ENCODE measurements at places on chromosomes 12 and 14.

- DNase-seq: no peak
These were observed 508 bp upstream of the KCNH5 start for GRCh38 chr14:63045612-63046320.

DNA sequence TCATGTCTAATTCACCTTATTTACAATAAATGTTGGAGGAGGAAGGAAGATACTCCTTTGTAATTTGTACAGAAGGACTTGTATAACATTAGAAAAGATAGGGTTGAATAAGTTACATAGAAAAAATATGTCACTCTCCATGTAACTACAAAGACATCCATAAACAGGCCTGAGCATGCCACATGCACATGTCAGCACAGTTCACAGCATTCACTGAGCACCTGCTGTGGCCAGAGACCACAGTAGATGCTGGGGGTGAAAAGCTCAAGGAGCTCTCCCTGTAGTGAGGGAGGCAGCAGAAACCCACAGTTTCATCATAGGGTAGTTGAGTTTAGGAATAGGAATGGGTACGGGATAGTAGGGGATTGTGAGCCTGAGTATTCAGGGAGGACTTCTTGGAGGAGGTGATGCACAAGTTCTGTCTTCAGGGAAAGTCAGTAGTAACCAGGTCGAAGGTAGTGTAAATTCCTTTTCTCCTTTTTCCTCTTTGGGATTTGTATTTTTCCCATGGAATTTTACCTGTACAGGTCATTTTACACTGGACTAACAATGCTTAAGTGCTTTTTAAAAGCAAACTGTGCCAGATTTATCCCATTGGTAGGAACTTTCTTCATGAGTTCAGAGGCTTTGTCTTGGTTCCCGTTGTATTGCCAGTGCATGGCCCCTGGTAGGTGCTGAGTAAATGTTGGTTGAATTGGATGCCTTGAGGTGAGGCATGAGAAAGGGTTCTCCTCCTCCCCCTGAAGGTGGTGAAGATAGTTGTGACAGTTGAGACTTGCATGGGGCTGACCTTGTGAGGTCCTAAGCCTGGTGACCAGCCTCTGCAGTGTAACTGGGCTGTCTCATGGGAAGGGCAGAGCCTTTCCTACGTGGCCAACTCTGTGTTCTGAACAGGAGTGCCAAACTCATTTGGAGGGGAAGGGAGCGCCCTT is 20.2 kb downstream of the PRKCH start:
- no peak for DNase-seq

DNA sequence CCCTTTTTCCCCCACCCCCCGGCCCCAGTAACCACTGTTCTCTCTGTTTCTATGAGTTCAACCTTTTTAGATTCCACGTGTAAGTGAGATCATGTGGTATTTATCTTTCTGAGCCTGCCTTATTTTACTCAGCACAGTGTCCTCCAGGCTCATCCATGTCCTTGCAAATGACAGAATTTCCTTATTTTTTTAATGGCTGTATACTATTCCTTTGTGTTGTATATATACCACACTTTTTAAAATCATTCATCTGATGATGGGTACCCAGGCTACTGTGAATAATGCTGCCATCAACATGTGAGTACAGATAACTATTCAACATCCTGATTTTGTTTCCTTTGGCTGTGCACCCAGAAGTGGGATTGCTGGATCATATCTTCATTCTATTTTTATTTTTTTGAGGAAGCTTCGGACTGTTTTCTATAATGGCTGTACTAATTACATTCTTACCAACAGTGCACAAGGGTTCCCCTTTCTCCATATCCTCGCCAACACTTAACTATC is 54.7 kb downstream of the DDX51 start:
- DNase-seq: no peak

GRCh38 chr12:39272871-39273655 is 169.9 kb downstream of the KIF21A start:
- DNase-seq: peak; percentile 3

DNA sequence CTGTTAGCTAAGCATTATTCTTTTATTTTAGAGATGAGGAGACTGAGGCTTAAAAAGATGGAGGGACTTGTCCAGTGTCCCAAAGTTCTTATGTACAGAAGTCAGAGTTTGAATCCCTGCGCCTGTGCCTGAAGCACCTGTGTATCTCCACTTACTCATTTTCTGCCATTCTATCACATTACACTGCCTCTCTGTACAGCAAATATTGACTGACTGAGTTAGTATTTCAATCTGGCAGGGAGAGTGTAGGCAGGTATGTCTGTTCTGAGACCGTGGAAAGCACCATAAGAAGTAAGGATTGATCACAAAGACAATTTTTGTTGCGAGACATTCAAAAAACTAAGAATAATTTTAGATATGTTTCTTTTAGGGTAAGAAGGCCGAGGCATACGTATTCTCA is 162.7 kb downstream of the KITLG start:
- no peak for DNase-seq

GRCh38 chr14:100674897-100675619 is 51.6 kb upstream of the DLK1 start:
- no peak for DNase-seq

- no peak for DNase-seq
These were observed 4.7 kb downstream of the MTERF2 start for GRCh38 chr12:106982229-106982628.

GRCh38 chr12:117521867-117522266 is 160.4 kb upstream of the NOS1 start:
- DNase-seq: no peak

DNA sequence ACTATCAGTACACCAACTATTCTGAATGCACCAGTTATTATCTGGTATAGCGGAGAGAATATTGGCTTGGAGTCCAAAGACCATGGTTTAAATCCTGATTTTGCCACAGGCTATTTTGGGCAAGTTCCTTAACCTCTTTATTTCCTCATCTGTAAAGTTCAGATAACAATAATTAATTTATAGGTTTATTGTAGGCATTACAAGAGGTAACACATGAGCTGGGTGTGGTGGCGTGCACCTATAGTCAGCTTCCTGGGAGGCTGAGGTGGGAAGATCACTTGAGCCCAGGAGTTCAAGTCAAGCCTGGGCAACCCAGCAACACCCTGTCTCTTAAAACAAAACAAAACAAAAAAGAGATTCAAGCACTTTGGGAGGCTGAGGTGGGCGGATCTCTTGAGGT is 23.1 kb downstream of the PHLDA1 start:
- no peak for DNase-seq

DNA sequence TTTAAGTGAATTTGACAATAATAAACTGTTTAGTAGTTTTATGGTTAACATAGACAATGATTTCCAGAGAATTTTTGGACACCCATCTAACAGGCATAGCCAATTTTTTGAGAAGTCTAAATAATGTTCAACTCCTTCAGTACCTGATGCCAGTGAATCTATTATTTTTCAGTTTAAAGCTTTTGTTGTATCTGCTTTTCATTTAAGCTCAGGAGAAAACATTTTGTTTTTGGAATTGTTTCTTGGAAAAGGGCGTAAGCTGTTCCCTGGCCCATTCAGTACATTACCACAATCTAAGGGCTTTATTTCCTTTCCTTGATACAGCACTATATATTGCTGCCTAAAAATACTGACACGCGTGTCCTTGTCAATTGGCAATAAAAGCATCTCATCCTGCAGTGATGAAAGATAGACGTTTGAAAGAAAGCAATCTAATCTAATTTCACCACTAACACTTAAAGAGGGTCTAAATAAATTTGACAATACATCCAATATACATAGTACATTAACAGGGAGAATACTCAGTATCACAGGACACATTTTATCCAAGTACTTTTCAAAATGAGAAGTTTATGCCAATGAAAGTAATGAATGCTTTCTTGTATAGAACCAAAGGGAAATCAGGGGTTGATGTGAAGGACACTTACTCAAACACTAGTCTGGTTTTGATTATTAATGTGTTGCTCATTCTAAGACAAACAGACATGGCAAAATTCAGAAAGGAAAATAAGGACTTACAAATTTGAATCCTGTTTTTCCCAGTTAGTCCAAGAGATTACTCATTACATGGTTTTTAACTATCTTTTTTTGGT is 104.2 kb upstream of the LGR5 start:
- DNase-seq: no peak

GRCh38 chr12:114218136-114218535 is 187.8 kb downstream of the TBX5 start:
- DNase-seq: no peak

DNA sequence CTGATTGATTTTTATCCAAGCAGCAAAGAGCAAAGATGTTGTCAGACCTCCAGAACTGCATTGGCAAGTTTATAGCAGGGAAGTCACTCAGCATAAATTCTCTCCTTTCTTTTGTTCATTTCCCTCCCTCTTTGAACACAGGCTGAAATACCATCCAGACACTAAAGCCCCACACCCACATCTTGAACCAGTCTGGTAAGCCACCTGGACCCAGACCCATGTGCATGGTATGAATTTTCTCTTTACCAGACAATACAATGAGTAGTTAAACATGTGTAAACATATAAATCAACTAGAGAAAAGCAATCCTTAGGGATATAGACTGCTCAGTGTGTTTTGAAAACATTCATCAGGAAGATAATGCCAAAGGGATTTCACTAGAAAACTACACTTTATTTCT is 488.3 kb upstream of the FLRT2 start:
- no peak for DNase-seq

DNA sequence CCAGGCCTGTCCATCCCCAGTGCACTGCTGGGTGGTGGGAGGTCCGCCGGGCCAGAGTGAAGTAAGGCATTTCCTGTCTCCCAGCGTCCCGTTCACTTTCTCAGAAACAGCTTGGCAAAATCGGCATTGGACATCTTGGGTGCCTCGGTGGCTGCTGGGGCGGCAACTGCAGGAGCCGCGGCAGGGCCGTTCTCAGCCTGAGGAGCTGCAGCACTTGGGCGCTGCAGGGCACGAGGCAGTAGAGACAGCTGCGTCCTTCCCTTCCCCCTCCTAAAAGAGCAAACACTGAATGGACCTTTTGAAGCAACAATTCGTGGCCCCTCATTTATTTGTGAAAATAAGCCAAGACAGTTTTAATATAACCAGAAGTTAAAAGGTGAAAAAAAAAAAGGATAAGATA is 8.3 kb downstream of the FICD start:
- no peak for DNase-seq

DNA sequence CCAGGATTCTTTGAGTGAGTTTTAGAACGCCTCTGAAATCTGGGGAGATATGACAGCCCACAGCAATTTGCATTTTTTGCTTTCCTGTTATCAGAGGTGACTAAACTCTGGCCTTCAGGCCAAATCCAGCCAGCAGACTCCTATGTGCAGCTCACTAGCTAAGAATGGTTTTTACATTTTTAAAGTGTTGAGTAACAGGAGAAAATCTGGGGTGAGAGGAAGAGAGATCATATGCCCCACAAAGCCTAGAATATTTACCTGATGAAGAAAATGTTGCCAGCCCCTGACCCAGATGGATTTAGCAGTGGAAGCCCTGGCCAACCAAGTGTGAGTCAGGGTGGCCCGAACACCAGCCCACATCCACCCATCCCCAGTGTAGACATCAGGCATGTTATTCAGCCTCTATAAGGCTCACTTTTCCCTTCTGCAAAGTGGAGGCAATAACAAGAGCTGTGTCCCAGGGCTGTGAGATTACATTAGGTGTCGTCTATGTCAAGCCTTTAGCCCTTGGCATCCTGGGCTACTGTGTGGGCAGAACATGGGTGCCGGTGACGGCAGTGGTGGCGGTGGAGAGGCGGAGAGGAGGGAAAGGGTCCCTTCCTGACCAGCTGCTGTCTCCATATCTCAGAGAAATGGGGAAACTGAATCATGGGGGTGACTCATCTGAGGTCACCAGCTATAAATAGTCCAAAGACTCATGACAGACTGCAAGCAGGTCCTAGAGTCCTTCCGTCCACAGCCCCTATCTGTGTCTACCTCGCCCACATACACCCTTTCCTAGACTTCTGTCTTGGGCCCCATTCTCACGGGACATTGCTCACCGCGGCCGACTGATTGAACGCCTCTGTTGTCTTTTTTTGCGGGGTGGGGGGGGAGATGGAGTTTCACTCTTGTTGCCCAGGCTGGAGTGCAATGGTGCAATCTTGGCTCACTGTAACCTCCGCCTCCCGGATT is 32.6 kb upstream of the CD9 start:
- DNase-seq: peak; percentile 87

- DNase-seq: no peak
These were observed 58.6 kb upstream of the BCL11B start for GRCh38 chr14:99330316-99331240.

- no peak for DNase-seq
These were observed 121.7 kb downstream of the DUSP6 start for GRCh38 chr12:89230376-89231315.

GRCh38 chr12:10559244-10559643 is 53.6 kb downstream of the EIF2S3B start:
- peak; percentile 56 for DNase-seq

DNA sequence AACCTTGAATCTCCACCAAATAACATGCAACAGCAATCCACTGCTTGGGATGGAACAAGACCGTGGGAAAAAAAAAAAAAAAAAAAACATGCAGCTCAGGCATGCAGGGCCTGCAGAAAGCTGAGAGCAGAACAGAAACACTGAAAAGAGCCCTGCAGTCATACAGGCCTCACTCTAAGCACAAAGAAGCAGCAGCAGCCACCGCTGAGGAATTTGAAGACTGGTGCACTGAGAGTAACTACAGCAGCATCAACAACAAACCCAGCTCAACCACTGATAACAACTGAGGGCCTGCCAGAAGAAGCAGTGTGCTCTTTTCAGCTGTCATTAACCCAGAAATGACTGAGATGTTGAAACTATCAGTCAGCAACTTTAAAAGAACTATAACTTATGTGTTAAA is 354.7 kb upstream of the TMTC1 start:
- DNase-seq: no peak

GRCh38 chr12:93982771-93983315 is 165.5 kb upstream of the PLXNC1 start:
- peak; percentile 22 for DNase-seq

DNA sequence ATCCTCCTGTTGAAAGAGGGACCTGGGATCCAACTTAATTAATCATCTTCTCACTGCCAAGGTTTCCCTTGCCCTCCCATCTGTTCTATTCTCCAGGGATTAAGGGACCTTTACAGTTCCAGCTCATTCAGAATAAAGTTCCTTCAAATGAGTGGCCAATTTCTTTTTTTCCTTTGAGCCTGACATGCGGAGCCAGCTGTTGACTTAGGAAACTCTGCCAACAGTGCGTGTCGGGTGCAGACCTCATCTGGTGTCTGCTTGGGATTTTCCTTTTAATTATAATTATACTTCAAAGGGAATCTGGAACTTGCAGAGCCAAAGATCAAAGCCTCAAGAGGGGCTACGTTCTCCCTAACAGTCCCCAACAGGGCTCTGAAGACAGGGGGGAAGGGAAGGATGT is 64.8 kb downstream of the CCDC60 start:
- no peak for DNase-seq

DNA sequence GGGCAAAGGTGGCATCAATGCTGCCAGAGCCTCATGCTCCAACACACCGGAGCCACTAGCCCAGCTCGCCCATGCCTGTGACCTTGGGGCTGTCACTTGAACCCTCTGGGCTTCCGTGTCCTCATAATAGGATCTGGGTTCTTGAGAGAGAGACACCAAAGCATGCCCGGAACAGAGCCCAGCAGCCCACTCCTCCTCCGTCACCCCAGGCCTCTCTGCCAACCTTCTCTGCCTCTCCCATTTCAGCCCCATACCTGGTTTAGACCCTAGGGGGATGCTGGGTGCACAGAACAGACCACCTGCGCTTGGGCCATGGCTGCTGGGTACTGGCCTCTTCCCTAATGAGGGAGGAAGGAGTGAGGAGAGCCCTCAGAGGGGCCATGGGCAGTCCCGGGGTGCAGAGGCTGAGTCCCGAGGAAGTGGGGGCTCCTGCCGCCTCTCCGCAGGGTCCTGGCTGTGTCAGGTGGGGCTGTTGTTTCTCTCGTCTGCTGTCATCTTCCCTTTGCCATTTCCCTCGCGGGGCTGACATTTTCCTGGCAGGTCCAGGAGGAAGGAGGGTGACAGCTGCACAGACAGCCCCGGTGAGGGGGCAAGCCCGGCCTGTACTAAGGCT is 172.4 kb upstream of the RTL1 start:
- no peak for DNase-seq

All from activated naive CD8-positive, alpha-beta T cell treated with anti-CD3 and anti-CD28 coated beads for 36 hours (primary cell).